ENCODE measurements at places on chromosomes 2 and 18. TPM values are rescaled to one million over a fixed set of nuclear protein-coding genes. Genes with fewer than 3 reads are reported as not detected.

SCYGR4 gene
- polyA plus RNA-seq, result not detected

TMEM163 gene
- polyA plus RNA-seq, result not detected

DNA sequence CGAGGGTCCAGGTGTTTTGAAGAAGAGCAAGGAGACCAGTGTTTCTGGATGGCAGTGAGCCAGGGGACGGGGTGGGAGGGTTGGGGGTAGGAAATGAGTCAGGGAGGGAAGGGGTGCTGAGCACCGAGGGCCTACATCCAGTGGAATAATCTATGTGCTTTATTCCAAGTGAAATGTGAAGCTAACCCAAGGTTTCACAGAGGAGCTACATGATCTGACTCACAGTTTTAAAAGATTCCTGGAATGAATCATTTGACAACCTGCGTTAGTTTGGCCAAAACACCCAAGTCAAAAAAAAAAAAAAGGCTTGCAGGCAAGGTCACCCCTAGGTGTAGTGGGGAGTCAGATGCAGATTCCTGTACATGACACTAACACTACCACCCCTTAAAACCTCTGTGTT is 419.7 kb upstream of the MEX3C start:
- H3K4me1 ChIP-seq, result no peaks in the 10 kb centered on the region
- no peaks in the 10 kb centered on the region for H3K27me3 ChIP-seq
- no peak overlapping the region for H3K27ac ChIP-seq
- DNase-seq, result no peak

DNA sequence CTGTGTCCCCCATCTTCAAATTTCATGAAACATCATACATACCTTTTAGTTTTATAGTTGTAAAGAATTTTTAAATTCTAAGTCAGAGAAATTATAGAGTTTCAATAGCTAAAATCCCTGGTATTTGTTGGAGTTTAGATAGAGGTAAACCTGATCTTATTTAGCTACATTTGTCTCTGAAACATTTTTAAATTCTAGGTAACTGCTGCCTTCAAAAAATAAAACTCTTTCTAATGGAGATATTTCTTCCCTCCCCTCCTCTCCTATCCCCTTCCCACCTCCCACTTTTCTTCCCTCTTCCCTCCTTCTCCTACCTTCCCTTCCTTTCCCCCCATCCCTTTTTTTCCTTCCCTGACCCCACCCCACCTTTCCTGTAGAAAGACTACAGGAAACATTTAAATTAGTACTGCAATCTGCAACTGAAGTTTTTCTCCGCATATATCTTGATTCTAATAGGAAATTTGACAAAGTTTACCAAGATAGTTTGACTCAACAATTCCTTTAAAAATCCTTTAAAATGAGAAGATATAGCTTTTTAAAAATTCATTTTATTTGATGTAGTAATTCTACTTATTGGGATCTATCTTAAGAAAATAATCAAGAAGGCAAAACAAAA is 4.1 kb downstream of the TACR1 start:
- H3K27me3 ChIP-seq, result no peaks in the 10 kb centered on the region
- no peak overlapping the region for H3K27ac ChIP-seq
- DNase-seq, result no peak
- no peak overlapping the region for H3K4me3 ChIP-seq

DNA sequence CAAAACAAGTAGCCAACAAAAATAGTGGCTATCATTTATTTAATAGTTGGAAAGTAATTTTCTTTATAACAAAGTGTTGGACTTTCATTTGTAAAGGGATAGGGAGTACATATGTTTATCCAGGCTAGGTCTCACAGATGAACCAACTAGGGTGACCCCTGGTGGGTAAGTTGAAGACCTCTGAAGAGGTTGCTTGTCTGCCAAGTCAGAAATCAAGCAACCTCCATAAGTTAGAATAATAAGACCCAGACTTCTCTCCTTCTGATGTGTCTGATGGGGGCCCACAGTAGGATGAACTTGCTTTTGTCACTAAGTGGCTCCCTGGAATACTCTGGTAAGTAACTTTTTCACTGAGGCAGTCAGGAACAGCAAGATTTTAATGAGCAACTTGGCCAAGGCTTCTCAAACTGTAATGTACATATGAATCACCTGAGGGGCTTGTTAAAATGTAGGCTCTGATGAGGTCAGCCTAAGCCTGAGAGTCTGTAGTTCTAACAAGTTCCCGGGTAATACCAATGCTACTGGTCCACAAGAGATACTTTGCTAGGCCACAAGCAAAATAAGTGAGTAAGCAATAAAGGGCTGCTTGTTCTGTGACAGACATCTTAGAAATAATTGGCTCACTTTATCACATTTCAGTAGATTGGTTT is 319.6 kb downstream of the PIK3C3 start:
- H3K27me3 ChIP-seq, result no peaks in the 10 kb centered on the region
- no peak for DNase-seq
- H3K4me1 ChIP-seq, result no peaks in the 10 kb centered on the region
- no peaks in the 10 kb centered on the region for H3K36me3 ChIP-seq
- no peak overlapping the region for H3K4me3 ChIP-seq

DNA sequence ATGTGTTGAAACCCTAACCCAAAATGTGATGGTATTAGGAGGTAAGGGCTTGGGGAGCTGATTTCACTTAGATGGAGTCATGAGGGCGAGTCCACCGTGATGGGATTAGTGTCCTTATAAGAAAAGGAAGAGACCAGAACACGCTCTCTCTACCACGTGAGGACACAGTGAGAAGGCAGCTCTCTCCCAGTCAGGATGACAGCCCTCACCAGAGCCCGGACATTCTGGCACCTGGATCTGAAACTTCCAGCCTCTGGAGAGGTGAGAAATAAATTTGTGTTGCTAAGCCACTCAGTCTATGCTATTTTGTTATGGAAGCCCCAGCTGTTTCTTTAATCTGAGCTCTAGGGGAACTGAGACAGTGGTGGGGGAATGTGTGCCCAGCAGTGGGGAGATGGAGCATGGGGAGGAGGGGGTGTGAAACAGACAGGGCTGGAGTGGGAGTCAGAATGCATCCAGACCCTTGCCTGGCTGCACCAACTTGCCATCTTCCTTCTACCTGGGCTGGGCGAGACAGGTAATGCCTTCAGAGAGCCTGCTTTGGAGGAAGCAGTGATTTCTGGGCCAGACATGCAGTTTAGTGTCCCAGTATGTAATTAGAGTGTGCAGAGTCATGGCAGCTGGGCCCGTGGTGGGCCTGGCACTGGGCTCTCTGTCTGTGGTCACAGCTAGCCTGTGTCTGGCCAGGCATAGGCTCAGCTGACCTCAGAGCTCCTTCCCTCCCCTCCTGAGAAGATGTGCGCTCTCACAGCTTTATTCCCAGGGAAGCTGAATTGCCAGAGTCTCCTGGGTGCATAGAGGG is 38.1 kb downstream of the RHOB start:
- H3K36me3 ChIP-seq, result no peaks in the 10 kb centered on the region
- H3K27me3 ChIP-seq, result no peaks in the 10 kb centered on the region
- DNase-seq, result no peak
- H3K4me1 ChIP-seq, result no peaks in the 10 kb centered on the region
- no peak overlapping the region for H3K4me3 ChIP-seq
- no peak overlapping the region for H3K27ac ChIP-seq

- no peaks in the 10 kb centered on the region for H3K4me1 ChIP-seq
- no peaks in the 10 kb centered on the region for H3K36me3 ChIP-seq
- no peak overlapping the region for H3K4me3 ChIP-seq
- H3K27ac ChIP-seq, result no peak overlapping the region
- H3K27me3 ChIP-seq, result no peaks in the 10 kb centered on the region
Observed at GRCh38 chr2:121008975-121009374, 273.3 kb downstream of the GLI2 start.

- no peaks in the 10 kb centered on the region for H3K36me3 ChIP-seq
- no peak overlapping the region for H3K4me3 ChIP-seq
- H3K27ac ChIP-seq, result peak overlapping the region; percentile 62
Observed at GRCh38 chr2:101534149-101534611, 59.3 kb upstream of the RFX8 start.

GRCh38 chr2:197878792-197879191 is 74.4 kb downstream of the PLCL1 start:
- H3K27me3 ChIP-seq, result no peaks in the 10 kb centered on the region
- no peak for DNase-seq
- no peak overlapping the region for H3K27ac ChIP-seq
- H3K4me3 ChIP-seq, result no peak overlapping the region

- H3K27me3 ChIP-seq, result peaks cover 2% of the 10 kb centered on the region
- peaks cover 4% of the 10 kb centered on the region for H3K4me1 ChIP-seq
- H3K27ac ChIP-seq, result no peak overlapping the region
- H3K4me3 ChIP-seq, result no peak overlapping the region
- H3K36me3 ChIP-seq, result peaks cover 3% of the 10 kb centered on the region
- no peak for DNase-seq
Observed at GRCh38 chr2:174577967-174578589, 19.5 kb downstream of the WIPF1 start.

All from aorta (tissue), 5 donors.